ENCODE measurements at places on chromosomes 7 and 10. TPM values are rescaled to one million over a fixed set of nuclear protein-coding genes. Genes with fewer than 3 reads are reported as not detected.

DNA sequence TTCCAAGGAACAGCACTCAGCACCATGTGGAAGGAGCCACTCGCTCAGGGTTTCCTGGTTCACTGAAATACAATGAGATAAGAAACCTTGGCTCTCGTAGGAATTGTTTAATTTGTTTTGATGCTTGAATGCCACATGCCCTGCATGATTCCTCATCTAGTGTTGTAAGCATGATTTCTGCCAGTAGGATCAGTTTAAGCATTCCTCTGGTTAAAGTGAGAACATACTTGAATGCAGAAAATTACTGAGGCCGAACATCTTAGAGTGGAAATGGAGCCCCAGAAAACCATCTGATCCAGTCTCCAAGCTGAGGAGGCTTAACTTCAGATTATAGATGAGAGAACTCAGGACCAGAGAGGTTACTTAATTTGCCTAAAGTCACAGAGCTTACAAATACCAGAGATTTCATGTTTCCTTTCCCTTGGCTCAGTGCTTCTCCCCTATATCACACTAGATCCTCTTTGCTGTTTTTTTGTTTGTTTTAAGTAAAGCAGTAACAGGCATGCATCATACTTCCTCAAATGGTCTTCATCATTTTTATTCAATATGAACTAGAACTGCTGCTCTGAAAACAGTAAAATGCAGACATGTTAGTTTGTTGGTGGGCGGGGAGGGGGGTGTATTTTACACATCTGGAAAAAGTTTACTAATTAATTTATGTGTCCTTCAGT, 125.1 kb downstream of the ADAM12 start:
- DNase-seq, result no peak

DNA sequence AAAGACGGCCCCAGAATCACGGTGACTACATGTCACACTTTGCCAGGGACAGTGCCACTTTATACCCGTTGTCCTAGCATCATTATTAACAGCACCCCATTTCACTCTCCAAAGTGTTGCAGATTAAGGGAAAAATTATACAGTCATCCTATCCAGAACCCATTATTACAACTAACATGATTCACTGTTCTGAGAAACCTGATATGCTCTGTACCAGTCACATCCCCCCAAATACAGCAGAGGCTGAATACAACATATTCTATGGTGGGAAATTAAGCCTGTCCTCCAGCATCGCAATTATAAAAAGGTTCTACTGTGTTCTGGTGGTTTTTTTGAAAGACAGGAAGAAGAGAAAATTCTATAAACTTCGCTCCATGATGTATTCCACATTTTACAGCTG, 162.1 kb downstream of the JAZF1 start:
- no peak for DNase-seq

DNA sequence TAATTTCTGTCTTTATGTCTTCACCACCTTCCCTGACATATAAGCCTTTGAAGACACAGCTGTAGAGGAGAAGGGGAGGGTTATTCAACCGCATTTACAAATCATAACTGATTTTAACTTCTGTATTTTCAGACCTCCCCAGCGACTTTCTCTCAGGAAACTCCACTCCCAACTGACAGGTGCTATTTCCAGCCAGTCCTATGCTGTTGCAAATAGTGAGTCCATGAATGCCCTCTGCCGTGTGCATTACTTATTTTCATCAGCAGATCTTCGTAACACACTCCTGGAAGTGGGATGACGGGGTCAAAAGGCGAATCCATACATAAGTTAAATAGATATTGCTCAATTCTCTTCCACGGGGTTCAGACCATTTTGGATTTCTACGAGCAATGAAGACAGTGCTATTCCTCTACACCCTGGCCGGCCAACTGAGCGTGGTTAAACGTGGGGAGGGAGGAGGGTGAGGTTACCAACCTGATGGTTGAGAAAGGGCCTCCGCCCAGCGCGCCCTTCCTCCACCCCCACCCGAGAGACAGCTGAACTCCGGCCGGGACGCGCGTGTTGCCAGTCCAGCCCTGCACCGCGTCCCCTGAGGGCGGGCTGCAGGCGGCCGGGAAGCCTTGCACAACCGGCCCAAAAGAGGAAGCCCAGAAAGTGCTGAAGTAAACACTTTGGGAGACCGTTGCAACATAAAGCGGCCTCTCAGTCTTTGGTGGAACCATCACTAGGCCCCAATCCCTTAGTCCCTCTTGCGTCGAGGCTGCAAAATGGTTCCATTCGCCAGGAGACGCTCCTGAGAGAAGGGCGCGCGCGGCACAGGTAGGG, at the start of gene APBB1IP:
Gene APBB1IP, plus strand, starts transcription at position 705 of the 825 bp plus-strand sequence. CDS start 53,986 bp downstream, outside the sequence.
- peak; percentile 36 for DNase-seq

DNA sequence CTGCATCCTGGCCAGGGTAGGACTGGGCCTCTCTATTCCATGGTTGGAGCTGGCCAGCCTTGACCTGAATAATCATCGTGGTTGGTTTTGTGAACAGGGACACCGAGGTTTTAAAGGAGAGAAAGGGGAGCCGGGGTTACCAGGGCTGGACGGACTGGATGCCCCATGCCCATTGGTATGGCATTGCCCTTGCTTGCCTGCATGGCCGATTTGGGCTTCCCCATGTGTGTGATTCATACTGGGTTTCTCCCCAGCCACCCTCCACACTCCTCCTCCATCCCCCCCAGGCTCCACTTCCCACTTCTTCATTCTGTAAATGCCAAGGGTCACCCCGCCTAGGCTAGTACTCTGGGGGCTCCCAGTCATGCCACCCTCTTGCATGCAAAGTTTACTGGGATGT, 98.8 kb upstream of the MACROH2A2 start:
- DNase-seq, result no peak

DNA sequence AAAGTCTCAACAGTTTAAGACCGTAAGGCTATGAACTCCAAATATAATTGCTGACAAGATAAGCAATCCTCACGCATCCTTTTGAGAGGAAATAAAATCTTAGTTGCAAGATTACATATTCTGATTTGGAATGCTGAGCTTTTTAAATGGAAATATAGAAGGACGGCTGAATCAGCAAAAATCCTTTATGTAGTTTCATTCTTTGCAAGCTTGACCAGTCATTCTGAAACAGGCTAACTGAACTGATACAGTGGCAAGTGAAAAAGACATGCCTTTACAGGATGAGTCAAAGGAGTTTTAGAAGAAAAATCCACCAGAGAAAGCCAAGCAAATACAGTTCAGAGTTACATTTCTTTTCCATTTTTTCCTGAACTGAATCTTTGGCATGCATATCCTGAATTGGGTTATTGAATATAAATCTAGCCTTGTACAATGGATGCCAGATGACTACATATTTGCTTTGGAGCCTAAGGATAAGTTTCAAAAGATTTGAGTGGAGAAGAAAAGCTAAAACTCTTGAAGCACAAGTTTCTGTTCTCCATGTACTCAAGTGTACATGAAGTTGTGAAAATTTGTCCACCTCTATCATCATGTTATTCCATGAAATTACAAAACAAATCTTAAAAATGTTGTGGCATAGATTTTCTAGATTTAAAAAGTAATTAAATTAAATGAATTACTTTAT, 4.4 kb downstream of the VIM start:
- DNase-seq, result no peak

GRCh38 chr7:73828107-73828803, 2.5 kb upstream of the CLDN4 start:
- peak; percentile 14 for DNase-seq

GRCh38 chr10:80988755-80989154, 451.1 kb downstream of the SH2D4B start:
- no peak for DNase-seq

Gene SLC39A12
- not detected for total RNA-seq

Gene ADCK2
- total RNA-seq, result 14.8 TPM

Gene WIPF3
- not detected for total RNA-seq
